ENCODE measurements at places on chromosomes 6 and 20. TPM values are rescaled to one million over a fixed set of nuclear protein-coding genes. Genes with fewer than 3 reads are reported as not detected.

DNA sequence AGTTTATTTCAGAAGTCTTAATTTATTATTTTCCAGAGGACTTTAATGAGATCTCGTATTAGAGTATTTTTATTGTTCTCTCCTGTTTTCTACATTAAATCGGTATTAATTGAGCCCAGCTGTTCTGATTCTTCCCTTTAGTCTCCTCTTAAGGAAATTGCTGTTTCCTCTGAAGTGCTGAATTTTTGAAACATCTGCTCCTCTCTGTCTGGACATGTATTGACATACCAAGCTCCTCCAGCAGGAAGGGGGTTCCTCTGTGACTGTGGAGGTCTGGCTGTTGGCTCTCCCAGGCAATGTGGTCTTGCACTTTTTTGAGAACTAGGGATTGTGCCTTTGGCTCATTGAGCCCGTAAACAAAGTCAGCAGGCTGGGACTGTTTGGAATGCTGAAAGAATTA is 74.9 kb downstream of the MAP3K4 start:
- peaks cover 11% of the 10 kb centered on the region for H3K36me3 ChIP-seq
- no peak for DNase-seq
- no peaks in the 10 kb centered on the region for H3K27me3 ChIP-seq
- no peak overlapping the region for H3K27ac ChIP-seq
- H3K4me3 ChIP-seq: no peak overlapping the region

- H3K4me3 ChIP-seq: no peak overlapping the region
- H3K36me3 ChIP-seq: no peaks in the 10 kb centered on the region
- no peaks in the 10 kb centered on the region for H3K4me1 ChIP-seq
- no peaks in the 10 kb centered on the region for H3K27me3 ChIP-seq
Measured at GRCh38 chr20:56995149-56995548, 271.3 kb downstream of the BMP7 start.

PDE10A gene
- not detected for total RNA-seq

GRCh38 chr6:5937936-5938706 is 68.6 kb downstream of the NRN1 start:
- no peak overlapping the region for H3K4me3 ChIP-seq
- H3K27ac ChIP-seq: no peak overlapping the region
- no peaks in the 10 kb centered on the region for H3K4me1 ChIP-seq
- peaks cover 2% of the 10 kb centered on the region for H3K36me3 ChIP-seq
- peaks cover 14% of the 10 kb centered on the region for H3K27me3 ChIP-seq
- no peak for DNase-seq

DNA sequence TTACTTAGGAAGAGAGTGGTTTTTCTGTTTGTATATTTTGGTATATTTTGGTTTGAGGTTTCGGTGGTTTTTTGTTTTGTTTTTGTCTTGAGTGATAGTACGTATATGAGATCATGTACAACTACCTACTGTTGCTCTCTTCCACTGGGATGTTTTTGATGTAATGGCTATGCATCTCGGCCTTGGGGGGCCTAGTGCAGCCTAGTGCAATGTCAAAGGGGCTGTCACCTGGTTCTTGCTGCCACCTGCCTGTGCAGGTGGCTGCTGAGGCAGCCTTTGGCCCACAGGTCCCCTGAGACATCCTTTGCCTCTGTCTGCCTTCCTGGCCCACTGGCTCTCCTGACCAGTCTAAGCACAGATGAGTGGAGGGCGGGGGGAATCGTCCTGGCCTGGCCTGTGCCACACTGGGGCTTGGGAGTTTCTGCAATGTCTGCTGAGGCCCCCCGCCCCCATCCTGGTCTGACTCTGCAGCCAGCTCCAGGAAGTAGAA is 546.6 kb downstream of the CD83 start:
- DNase-seq: peak; percentile 23
- H3K27me3 ChIP-seq: no peaks in the 10 kb centered on the region
- no peaks in the 10 kb centered on the region for H3K36me3 ChIP-seq
- H3K4me1 ChIP-seq: peaks cover 20% of the 10 kb centered on the region
- H3K4me3 ChIP-seq: no peak overlapping the region

BHLHE23 gene
- total RNA-seq: not detected

DNA sequence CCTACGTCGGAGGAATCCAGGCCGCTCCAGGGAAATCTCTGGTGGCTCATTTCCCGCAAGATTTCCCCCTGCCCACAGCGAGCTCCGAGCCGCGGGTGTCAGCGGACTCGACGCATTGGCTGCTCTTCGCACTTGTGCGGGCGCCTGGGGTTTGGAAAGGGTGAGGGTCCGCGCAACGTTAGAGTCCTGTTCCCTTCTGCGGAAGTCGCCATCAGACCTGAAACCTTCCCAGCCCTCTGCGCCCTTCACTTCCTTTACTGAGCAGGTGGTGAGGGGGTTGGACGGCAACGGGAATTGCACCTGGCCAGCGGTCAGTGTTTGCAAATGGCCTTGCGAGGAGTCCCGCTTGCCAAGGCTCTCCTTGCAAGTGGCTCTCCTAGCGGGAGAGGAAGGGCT is 8.4 kb downstream of the PAX1 start:
- H3K4me1 ChIP-seq: no peaks in the 10 kb centered on the region
- H3K36me3 ChIP-seq: no peaks in the 10 kb centered on the region
- no peak overlapping the region for H3K4me3 ChIP-seq
- DNase-seq: no peak
- peaks cover 62% of the 10 kb centered on the region for H3K27me3 ChIP-seq
- H3K27ac ChIP-seq: no peak overlapping the region

GRCh38 chr6:132412656-132413498 is 11.6 kb upstream of the MOXD1 start:
- DNase-seq: no peak
- no peaks in the 10 kb centered on the region for H3K4me1 ChIP-seq
- no peak overlapping the region for H3K4me3 ChIP-seq
- no peaks in the 10 kb centered on the region for H3K36me3 ChIP-seq
- H3K27me3 ChIP-seq: peaks cover 22% of the 10 kb centered on the region

- no peaks in the 10 kb centered on the region for H3K36me3 ChIP-seq
- H3K27ac ChIP-seq: no peak overlapping the region
Measured at GRCh38 chr6:64914124-64914523, 792.9 kb downstream of the EYS start.

DNA sequence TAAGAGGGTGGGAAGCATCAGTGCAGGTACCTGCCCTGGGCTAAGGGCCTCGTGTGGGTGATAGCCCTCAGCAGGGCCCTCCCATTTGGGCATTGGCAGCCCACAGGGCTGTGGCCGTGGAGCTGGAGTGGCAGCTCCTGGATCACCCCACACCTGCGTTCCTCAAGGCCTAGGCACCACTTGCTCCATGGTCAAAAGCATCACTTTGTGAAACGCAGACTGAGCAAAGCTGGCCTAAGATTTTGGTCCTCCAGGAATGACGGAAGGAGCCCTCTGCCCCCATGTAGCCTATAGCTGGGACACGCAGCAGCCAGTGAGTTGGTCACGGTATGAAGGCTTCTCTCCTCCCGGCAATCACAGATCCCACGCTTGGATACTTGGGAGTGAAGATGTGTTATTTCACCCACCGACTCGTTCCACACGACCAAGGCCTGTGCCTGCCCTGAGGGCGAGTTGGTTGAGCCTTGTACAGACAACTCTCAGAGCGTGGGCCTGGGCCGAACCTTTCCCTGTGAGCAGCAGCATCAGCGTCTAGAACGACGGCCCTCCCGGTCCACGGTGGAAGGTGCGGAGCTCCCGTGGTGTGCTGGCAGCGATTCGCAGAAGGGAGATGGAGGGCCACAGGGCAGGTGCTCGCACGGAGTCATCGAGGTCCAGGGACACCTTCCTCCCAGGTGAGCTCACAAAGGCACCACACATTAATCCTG is 39.7 kb downstream of the THBS2 start:
- DNase-seq: no peak
- no peak overlapping the region for H3K4me3 ChIP-seq
- H3K4me1 ChIP-seq: peaks cover 10% of the 10 kb centered on the region
- no peak overlapping the region for H3K27ac ChIP-seq
- no peaks in the 10 kb centered on the region for H3K27me3 ChIP-seq

DNA sequence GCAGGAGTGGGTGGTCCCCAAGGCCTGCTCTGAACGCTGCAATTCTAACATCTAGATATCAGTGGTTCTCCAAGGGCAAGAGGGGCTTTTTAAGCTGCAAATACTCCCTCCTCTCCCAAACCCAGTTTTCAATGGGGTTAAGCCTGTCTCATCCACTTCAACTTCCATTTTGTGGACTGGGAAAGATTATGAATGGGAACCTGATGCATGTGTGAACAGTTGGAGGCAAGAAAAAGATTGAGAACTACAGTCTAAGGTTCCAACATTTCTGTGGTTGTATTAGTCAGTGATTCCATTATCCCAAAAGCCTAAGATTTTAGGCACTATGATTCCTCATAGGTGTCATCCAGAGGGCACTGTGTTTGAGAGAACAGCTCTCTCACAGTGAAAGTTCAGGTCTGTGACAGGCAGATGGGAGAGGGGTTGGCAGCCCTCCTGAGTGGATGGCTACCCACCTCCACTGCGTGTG is 53.7 kb downstream of the HNF4A start:
- no peaks in the 10 kb centered on the region for H3K36me3 ChIP-seq
- no peak overlapping the region for H3K4me3 ChIP-seq
- peaks cover 4% of the 10 kb centered on the region for H3K27me3 ChIP-seq

DNA sequence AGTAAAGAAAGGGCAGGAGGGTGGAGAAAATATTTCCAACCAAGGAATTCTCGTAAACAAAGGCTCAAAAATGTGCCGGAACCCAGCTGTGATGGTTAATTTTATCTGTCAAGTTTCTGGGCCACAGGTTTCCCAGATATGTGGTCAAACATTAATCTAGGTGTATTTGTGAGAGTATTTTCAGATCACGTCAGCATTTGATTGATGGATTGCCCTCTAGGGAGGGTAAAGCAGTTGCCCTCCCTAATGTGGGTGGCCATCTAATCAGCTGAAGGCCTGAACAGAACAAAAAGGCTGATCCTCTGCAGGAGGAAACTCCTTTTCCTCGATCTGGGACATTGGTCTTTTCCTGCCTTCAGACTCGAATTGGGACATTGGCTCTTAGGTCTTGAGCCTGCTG is 298.7 kb upstream of the TCF21 start:
- H3K36me3 ChIP-seq: no peaks in the 10 kb centered on the region
- no peaks in the 10 kb centered on the region for H3K4me1 ChIP-seq
- no peak overlapping the region for H3K27ac ChIP-seq
- H3K4me3 ChIP-seq: no peak overlapping the region

ZC2HC1B gene
- total RNA-seq: not detected

DNA sequence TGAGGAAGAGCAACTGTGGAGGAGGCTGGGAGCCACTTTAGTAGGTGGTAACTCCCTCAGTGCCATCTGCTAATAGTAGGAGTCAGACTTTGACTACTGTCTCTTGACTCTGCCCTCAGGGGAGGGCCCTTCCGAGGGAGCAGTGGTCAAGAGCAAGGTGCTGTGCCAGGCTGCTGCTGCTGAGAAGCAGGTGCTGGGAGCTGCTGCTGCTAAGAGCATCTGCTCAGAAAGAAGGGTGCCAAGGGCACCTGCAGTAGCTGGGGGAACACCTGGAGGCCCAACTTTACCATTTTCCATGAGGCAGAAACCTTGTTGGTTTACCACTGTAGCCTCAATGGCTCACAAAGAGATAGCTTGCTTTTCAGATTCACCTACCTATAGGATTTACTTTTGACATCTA is 18.5 kb downstream of the GGTLC1 start:
- H3K27ac ChIP-seq: no peak overlapping the region
- H3K27me3 ChIP-seq: no peaks in the 10 kb centered on the region
- no peaks in the 10 kb centered on the region for H3K4me1 ChIP-seq
- H3K4me3 ChIP-seq: no peak overlapping the region
- no peak for DNase-seq

DNA sequence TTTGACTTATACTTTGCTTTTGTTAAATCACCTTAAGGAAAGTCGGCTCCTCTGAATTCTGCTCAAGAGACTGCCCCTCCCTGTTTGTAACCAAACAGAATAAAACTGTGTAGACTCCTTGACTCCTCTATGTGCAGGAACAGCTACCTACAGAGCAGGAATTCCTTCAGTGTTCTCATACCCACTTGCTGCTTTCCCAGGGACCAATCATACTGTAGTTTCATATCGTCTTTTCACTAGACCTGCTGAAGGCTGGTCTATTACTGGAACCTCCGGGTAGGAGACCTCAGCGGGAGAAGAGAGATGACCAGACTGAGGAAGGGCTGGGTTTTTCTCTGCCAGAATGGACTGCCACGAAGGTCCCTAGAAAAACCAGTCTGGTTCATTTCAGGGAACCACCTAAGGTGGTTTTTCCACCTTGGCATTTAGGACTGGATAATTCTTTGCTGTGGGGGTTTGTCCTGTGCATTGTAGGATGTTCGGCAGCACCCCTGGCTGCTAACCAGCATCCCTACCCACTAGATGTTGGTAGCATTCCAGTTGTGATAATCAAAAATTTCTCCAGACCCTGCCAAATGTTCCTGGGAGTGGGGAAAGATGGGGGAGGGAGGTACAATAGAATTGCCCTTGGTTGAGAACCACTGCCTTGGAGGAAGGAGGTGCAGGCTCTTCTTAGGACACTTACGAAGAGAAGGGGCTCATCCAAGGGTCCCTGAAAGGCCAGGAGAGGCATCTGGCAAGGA is 80.5 kb downstream of the DNAAF9 start:
- H3K4me1 ChIP-seq: peaks cover 6% of the 10 kb centered on the region
- no peak for DNase-seq
- H3K36me3 ChIP-seq: no peaks in the 10 kb centered on the region
- no peak overlapping the region for H3K27ac ChIP-seq
- no peaks in the 10 kb centered on the region for H3K27me3 ChIP-seq
- no peak overlapping the region for H3K4me3 ChIP-seq

- H3K36me3 ChIP-seq: no peaks in the 10 kb centered on the region
- H3K4me3 ChIP-seq: no peak overlapping the region
- no peaks in the 10 kb centered on the region for H3K4me1 ChIP-seq
Measured at GRCh38 chr6:123551939-123552707, 84.6 kb downstream of the TRDN start.

- H3K27me3 ChIP-seq: no peaks in the 10 kb centered on the region
- no peaks in the 10 kb centered on the region for H3K36me3 ChIP-seq
- no peak overlapping the region for H3K27ac ChIP-seq
- no peak overlapping the region for H3K4me3 ChIP-seq
- DNase-seq: no peak
Measured at GRCh38 chr20:1579488-1579887, 22.0 kb upstream of the SIRPD start.

OR2H2 gene
- total RNA-seq: not detected

DNA sequence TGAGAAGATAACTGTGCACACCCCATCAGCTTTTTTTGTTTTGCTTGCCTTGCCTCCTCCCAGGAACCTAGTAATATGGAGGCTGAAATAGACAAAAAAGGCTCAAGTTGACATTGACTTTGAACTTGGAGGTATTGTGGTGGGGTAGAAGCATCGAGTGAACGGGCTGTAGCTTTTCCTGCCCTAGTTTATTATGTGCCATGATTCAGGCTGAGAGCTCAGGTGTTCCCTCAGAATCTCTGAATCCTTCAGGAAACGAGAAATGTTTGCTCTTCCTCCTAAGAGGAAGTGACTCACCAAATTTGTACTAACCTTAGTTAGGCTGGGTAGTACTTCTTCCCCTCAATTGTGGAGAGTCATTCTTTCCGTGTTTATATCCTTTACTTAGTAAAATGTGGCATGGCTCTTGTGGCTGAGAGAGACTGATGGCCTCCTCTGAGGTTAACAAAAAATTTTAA is 98.8 kb downstream of the SASH1 start:
- no peaks in the 10 kb centered on the region for H3K36me3 ChIP-seq
- H3K4me1 ChIP-seq: peaks cover 10% of the 10 kb centered on the region
- DNase-seq: peak; percentile 40
- H3K27me3 ChIP-seq: peaks cover 29% of the 10 kb centered on the region
- H3K4me3 ChIP-seq: no peak overlapping the region

Data from activated CD8-positive, alpha-beta T cell treated with anti-CD3 and anti-CD28 coated beads for 36 hours (primary cell).